ENCODE measurements at places on chromosomes 5 and 9. TPM values are rescaled to one million over a fixed set of nuclear protein-coding genes. Genes with fewer than 3 reads are reported as not detected.

The SAXO1 gene
- 0.36 TPM for total RNA-seq

The CA9 gene
- not detected for total RNA-seq

The MUSK gene
- total RNA-seq: 0.64 TPM

The GABRA6 gene
- 6.1 TPM for total RNA-seq

The TLX3 gene
- not detected for total RNA-seq

The SREK1IP1 gene
- 16.0 TPM for total RNA-seq

The BTNL9 gene
- total RNA-seq: 13.0 TPM

The TICAM2 gene
- 1.9 TPM for total RNA-seq

The WNK2 gene
- 77.9 TPM for total RNA-seq

The JAKMIP2 gene
- total RNA-seq: 0.85 TPM

The PCDHGC5 gene
- 0.96 TPM for total RNA-seq

The PARP8 gene
- total RNA-seq: 21.8 TPM

The SPINK6 gene
- not detected for total RNA-seq

The TMEM167A gene
- total RNA-seq: 30.8 TPM

The PRRT1B gene
- total RNA-seq: 3.7 TPM

The ROPN1L gene
- not detected for total RNA-seq

The TENT4A gene
- total RNA-seq: 12.9 TPM

The C9orf153 gene
- not detected for total RNA-seq

The PCDHGA5 gene
- 4.1 TPM for total RNA-seq

The IL3 gene
- not detected for total RNA-seq

The DPM2 gene
- 28.1 TPM for total RNA-seq

The CRB2 gene
- total RNA-seq: 1.7 TPM

The PCDHB12 gene
- 0.32 TPM for total RNA-seq

The ACO1 gene
- total RNA-seq: 66.6 TPM

The PCDHB9 gene
- total RNA-seq: 4.2 TPM

The ISCA1 gene
- total RNA-seq: 51.9 TPM

The FRMPD1 gene
- total RNA-seq: 47.6 TPM

The GFRA3 gene
- total RNA-seq: not detected

The SIT1 gene
- total RNA-seq: 0.68 TPM

The KCNN2 gene
- total RNA-seq: 15.3 TPM

The LCN12 gene
- total RNA-seq: 13.7 TPM

The SLC34A3 gene
- 0.57 TPM for total RNA-seq

The PAX5 gene
- 0.11 TPM for total RNA-seq

The SLC6A3 gene
- not detected for total RNA-seq

The NPR3 gene
- total RNA-seq: 23.9 TPM

The SPINK4 gene
- total RNA-seq: not detected

The PCDHB2 gene
- 23.0 TPM for total RNA-seq

Data from prostate gland (tissue), 2 donors.